Nucleus accumbens (tissue), 56 donors: ENCODE measurements at places on chromosomes 12 and 14.

- no peak for DNase-seq
Observed at GRCh38 chr14:54762296-54762695, 140.3 kb downstream of the GCH1 start.

DNA sequence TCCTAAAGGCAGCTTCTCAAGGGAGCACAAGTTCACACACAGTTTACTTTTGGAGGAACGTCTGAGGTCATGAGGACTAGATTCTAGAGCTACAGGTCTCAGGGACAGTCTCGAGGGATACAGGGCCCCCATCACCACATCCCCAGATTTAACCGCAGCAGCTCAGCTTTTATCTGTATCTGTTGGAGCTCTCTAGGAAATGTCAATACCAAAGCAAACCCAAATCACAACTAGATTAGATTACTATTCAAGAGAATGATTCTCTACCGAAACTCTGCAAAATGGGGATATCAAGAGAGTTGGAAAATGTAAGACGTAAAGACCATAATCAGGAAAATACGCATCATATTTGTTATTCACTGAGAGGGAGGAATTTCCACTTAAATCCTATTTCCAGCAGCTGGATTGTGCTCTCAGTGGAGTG is 4.0 kb upstream of the MYRFL start:
- DNase-seq: no peak

DNA sequence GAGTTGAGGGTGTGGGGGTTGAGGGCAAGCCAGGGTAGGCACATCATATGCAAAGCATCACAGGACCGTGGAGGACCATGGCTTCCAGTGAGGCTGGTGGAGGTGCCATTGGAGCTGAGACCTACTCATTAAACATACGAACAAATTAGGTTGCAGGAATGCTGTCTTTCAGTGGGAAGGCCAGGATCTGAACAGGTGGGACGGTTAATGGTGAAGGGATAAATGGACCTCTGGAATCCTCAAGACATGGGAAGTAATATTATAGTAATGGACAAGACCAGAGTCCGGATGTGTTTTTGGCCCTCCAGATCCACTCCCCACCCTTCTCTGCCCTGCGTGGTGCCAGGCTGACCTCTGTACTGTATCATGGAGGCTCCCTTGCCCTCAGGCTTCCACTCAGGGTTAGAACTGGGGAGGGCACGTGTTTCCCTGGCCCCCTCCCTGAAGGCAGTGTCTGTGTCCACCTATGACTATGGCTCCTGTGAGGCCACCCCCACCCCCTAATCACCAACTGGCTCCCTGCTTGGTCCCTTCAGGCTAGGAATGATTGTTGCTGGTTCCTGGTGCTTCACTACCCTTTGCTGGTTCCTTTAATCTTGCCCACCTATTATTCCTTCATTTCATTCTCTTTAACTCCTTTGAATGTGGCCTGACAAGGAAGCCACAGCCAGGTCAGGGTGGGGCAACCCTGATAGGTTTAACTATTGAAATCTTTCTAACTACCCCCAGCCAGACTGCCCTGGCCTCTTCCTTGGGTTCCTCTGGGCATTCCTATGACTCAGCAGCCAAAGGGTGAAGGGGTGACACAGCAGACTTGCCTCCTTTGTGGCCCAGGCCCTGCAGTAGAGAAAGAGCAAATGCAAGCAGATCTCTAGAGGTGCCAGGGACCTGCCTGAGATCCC is 10.7 kb downstream of the DHRS2 start:
- DNase-seq: no peak

DNA sequence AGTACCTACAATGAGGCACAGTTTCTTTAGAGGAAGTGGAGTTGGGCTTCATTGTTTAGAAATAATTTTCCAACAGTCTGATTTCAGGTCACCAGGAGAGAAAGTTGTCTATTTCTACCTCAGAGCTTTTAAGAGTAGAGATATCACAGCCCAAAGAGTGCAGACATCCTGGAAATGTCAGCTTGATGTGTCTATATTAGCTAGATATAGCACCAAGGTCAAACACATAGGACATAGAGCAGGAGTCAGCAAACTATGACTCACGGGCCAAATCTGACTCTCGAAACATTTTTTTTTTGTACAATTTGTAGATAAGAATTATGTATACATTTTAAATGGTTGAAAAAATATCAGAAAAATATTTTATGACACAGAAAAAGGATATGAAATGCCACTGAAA is 53.7 kb downstream of the KCNC2 start:
- no peak for DNase-seq

GRCh38 chr12:63814146-63814772 is 30.2 kb upstream of the SRGAP1 start:
- no peak for DNase-seq

GRCh38 chr12:116718655-116719454 is 19.0 kb downstream of the SPRING1 start:
- no peak for DNase-seq
